ENCODE measurements at places on chromosomes 6 and 20.
A peak's percentile ranks its signal among the peaks of the same experiment; 100 is the strongest.

GRCh38 chr6:132087391-132087790, 136.2 kb upstream of the CCN2 start:
- no peak for DNase-seq

GRCh38 chr6:116596815-116597214, 19.5 kb upstream of the RSPH4A start:
- peak; percentile 23 for DNase-seq

GRCh38 chr6:127954082-127954481, 53.2 kb upstream of the THEMIS start:
- DNase-seq, result peak; percentile 34

- no peak for DNase-seq
Measured at GRCh38 chr20:37868851-37869333, 34.0 kb upstream of the VSTM2L start.

GRCh38 chr20:9981829-9982228, 53.0 kb upstream of the ANKEF1 start:
- no peak for DNase-seq

- peak; percentile 28 for DNase-seq
Measured at GRCh38 chr6:75334266-75335040, 49.9 kb upstream of the TMEM30A start.

GRCh38 chr6:166910601-166911000, 45.7 kb downstream of the RNASET2 start:
- no peak for DNase-seq

GRCh38 chr20:46406986-46407670, 713 bp upstream of the ELMO2 start:
- DNase-seq, result no peak

- peak; percentile 18 for DNase-seq
Measured at GRCh38 chr6:2141644-2142290, 103.6 kb downstream of the GMDS start.

GRCh38 chr6:129852257-129852858, 8.8 kb downstream of the TMEM244 start:
- DNase-seq, result peak; percentile 92

DNA sequence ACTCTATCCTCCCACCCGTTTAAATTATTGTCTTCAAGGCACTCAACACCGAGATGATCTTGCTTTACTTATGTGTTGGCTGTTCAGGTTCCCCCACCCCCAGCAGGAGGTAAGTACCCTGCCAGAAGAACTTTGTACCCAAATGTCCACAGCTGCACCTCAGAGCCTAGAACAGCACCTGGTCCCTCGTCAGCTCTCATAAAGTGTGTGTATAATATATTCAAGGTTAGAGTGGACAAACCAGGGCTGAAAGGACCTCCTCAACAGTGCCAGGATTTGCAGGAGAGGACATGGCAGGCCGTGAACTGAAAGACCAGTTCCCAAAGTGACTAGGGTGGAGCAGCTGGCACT, 5.9 kb upstream of the CPXM1 start:
- DNase-seq, result no peak

- peak; percentile 63 for DNase-seq
Measured at GRCh38 chr6:130982941-130983456, 80.0 kb downstream of the EPB41L2 start.

DNA sequence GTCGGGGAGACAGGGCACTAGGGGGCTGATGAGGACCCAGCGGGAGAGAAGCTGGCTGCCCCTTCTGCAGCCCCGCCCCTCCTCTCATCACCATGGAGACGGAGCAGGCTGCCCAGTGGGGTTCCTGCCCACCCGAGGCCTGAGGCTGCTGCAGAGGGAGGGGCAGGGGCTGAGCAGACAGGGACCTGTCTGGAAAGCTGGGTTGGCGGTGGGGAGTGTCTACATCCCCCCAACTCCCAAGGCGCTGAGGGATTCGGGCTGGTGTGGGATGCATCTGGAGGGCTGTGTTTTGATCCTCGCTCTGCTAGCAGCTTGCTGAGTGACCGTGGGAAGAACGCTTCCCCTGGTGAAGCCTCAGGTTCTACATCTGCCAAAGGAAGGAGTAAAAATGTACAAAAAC, 1.2 kb upstream of the BPI start:
- DNase-seq, result no peak

GRCh38 chr20:49892260-49892659, 23.1 kb downstream of the SPATA2 start:
- no peak for DNase-seq

- peak; percentile 87 for DNase-seq
Measured at GRCh38 chr20:35680452-35681183, 15.9 kb upstream of the CPNE1 start.

DNA sequence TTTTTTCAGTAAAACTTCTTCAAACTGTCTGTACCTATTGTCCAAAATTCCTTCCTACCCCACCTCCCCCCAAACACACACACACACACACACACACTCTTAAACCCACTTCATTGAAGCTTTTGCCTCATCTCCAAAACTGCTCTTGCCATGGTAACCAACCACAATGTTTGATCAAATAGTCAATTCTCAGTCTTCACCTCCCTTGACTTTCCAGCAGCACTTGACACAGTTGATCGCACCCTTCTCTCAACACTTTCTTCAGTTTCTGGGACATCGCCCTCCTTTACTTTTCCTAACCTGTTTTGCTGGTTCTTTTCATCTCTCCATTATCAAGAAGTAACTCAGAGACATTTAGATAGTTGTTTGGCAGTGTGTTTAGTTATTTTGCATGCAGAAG, 71.5 kb upstream of the COL21A1 start:
- no peak for DNase-seq

DNA sequence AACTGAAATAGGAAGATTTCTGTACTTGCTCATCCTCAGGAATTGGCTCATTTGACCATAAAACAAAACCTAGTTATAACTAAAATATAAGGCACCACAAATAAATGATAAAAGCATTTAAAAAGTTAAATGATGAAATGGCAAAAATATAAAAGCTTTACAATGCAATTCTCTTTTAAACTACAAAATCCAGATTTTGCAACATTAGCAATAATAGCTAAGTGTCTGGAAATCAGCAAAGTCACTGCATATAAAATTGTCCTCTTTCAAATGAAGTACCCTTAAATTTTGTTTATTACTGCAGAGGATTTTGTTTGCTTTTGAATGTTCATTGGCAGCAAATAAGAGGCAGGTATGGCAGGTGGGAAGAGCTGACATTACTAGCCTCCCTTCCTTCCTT, 270.4 kb upstream of the RSPO3 start:
- no peak for DNase-seq

- DNase-seq, result no peak
Measured at GRCh38 chr20:52943185-52943841, 28.8 kb upstream of the TSHZ2 start.

DNA sequence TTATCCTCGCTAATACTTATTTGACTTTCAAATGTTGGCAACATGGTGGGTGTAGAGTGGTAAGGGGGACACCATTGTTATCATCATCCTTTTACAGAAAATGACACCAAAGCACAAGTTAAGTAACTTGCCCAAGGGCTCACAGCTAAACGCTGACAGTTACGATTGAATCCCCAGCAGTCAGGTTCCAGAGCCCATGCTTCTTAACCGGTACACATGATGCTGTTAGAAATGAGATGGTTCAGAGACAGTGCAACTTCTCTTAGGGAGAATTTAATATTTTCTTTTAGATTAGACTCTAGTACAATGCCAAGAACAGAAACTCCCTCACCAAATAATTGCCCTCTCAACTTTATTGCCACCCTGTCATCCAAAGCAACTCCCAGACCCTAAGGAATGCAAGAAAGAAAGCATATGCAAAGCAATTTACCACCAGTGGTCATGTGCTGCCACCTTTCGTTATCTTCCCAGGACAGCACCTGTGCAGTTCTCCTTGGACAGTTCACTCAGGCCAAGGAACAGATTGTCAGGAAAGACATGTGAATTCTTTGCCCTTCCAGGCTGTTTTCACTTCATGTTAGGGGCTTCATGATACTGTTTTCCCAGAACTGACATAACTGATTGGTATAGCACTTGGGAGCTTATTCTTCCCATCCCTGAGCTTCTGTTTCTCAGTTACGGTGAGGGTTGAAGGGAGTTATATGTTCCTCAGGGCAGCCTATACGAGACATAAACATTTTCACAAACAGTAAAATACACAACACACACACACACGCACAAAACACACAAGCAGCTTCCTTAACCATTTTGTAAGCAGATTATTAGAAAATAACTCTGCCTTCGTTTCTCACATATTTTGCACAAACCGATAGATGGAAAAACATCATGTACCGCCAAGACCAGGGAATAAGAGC, 5.1 kb downstream of the HLA-DMA start:
- peak; percentile 69 for DNase-seq

GRCh38 chr6:13135152-13135551, 193.2 kb downstream of the TBC1D7 start:
- no peak for DNase-seq

- DNase-seq, result peak; percentile 40
Measured at GRCh38 chr6:78909391-78909790, 42.0 kb downstream of the IRAK1BP1 start.

GRCh38 chr20:5159928-5160327, 33.1 kb downstream of the CDS2 start:
- no peak for DNase-seq

- no peak for DNase-seq
Measured at GRCh38 chr6:154653853-154654252, 79.4 kb upstream of the SCAF8 start.

- DNase-seq, result no peak
Measured at GRCh38 chr6:160812097-160812496, 110.1 kb downstream of the PLG start.

- no peak for DNase-seq
Measured at GRCh38 chr6:104608101-104608500, 251.6 kb downstream of the HACE1 start.

DNA sequence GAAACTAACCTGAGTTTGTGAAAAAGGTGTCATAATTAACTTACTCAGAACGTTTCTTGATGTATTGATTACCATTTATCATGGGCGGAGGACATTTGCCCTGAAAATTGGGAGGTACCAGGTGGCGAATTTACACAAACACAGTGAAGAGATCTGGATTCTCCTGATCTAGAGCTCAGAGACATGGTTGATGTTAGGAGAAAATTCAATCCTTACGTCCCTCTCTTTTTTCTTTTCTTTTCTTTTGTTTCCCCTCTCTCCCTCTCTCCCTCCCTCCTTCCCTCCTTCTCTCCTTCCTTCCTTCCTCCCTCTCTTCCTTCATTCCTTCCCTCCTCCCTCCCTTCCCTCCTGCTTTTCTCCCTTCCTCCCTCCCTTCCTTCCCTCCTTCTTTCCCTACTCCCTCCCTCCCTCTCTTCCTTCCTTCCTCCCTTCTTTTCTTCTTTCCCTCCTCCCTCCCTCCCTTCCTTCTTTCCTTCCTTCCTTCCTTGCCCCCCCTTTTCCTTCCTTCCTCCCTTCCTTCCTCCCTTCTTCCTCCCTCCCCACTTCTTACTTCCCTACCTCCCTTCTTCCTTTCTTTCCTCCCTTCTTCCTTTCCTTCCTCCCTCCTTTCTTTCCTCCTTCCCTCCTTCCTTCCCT, 234.1 kb downstream of the OTOR start:
- DNase-seq, result no peak

DNA sequence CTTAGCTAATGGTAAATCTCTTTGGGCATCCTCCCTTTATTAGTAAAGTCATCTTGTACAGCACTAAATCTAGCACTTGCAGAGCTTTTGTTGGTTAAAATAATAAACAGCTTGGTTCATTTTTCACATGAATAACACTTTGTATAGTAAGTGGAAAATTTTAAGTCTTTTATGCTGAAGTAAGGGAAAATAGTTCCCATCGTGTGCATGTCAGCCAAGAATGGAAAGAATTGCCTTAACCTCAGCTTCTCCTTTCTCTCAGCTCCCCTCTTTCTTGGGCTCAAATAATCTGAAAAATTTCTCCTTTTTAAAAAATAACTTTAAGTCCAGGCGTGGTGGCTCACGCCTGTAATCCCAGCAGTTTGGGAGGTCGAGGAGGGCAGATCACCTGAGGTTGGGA, 16.6 kb downstream of the SNRPC start:
- no peak for DNase-seq

DNA sequence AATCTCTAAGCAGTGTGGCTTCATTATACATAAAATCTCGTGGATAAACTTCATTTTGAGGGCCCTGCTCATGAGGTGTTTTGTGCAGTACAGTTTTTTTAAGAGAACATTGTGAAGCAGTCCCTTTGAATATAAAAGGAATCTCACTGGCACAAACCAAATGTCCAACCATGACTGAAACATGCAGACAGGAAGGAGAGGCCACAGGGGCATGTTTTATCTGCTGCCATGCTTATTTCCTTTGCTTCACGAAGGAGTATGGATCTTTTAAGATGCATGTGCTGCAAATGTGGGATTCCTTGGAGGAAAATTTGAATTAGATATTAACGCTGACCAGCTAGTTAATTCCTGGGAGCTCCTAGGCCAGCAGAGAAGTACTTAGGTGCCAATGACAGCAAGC, 192.3 kb downstream of the DST start:
- DNase-seq, result no peak

DNA sequence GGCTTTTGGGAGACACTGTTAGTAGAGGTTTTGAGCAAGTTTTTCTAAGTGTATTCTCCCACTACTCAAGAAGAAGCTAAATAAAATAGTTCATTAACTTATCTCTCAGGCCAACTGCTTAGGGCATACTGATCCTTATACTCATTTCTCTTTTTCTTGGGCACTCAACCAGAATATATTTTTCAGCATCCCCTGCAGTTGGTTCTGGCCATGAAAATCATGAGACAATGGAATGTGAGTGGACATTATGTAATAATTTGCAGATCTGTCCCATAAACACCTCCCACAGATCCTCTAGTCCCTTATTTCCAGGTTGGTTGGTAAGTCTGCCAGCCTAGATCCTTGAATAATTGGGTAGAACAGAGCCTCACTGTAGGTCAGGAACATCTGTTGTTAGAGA, 136.7 kb downstream of the AIG1 start:
- peak; percentile 49 for DNase-seq
